Fibroblast of skin of right biceps (primary cell): ENCODE measurements at places on chromosomes 2 and 18.

DNA sequence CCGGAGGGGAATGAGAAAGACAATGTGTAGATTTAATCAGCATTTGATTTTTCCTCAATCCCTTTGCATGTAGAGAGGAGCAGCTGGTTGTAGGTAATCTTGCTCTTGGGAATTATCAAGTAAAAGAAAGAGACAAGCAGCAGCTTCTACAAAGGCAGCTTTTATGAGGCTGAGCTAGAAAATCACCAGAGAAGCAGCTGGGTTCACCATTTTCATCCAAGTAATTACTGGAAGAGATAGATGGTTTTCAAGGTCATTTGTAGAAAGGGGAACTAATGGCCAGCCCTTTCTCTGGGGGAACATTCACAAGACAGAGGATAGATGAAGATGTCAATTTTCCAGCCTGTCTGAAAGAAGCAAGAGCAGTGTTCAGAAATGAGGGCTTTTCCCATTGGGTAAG is 113.0 kb downstream of the RND3 start:
- DNase-seq: no peak

DNA sequence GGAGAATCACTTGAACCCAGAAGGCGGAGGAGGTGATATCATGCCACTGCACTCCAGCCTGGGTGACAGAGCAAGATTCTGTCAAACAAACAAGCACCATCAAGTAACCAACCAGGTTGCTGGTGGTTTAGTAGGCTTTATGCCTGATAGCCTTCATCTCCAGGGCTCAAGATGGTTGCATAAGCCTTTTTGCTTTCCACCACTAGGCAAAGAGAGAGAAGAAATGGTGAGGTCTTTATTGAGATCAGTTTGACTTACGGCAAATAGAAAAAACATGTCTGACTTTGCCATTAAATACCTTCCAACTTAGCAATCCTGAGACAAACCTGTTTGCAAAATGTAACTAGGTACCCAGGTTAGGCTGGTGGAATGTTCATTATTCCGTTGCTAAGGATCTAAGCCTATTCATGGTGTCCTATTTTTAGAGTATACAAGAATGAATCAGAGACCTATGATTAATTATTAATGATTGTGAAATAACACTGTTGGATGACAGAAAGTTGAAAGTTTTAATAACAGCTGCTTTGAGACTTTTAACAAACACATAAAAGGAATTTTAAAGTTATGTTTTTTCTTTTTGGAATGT is 53.5 kb upstream of the SLC38A11 start:
- no peak for DNase-seq

DNA sequence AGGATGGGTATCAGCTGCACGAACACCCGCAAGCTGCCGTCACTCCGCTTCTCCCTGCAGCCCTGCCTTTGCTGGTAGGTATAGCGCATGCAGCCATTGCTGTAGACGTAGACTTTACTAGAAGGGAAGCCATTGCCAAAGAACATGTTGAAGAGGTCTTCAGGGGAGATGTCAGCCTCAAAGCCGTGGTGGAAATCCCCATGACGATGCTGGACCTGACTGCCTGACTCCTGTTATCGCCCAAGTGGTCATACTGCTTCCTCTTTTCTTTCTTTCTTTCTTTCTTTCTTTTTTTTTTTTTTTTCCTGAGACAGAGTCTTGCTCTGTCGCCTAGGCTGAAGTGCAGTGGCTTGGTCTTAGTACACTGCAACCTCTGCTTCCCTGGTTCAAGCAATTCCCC is 68.7 kb upstream of the SPRED2 start:
- no peak for DNase-seq

GRCh38 chr2:61705625-61706024 is 148.2 kb downstream of the FAM161A start:
- no peak for DNase-seq

DNA sequence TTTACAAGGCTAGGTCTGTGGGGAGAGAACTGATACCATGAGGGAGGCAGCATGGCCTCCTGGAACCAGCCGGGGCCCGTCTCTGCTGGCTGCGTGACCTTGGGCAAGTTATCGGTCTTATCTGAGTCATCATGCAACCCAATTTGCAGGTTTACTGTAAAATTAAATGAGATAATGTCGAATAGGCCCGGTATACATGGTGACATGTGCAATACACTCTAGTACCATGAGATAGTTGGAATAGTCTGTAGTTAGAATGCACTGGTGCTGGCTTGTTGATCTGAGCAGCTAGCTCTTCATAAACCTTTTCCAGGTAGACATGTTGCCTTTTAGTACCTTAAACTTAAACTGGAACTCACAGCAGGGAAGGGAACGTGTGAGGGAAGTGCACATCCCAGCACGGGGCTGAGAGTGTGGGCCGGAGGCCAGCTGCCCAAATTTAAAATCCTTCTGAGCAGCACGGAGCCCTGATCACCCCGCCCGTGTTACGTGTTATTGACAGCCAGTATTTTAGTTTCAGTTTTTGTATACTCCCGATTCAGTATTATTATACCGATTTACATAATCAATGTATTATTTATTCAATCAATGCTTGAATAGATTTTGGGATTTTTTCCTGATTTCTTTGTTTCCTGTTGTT is 72.4 kb upstream of the HS6ST1 start:
- DNase-seq: no peak

- no peak for DNase-seq
These were observed 138.7 kb downstream of the MGAT5 start for GRCh38 chr2:134392442-134393074.

- DNase-seq: peak; percentile 80
These were observed 971.0 kb upstream of the CDH2 start for GRCh38 chr18:29147944-29148343.

GRCh38 chr2:75592888-75593287 is 32.1 kb upstream of the EVA1A start:
- no peak for DNase-seq

DNA sequence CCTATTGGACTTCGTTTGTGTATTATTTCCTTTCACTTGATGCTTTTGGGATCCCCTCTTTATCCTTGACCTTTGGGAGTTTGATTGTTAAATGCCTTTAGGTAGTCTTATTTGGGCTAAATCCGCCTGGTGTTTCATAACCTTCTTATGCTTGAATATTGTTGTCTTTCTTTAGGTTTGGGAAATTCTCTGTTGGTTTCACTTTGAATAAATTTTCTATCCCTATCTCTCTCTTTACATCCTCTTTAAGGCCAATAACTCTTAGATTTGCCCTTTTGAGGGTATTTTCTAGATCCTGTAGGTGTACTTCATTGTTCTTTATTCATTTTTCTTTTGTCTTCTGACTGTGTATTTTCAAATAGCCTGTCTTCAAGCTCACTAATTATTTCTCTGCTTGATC is 354.7 kb downstream of the PARD3B start:
- DNase-seq: no peak

- no peak for DNase-seq
These were observed 33.8 kb upstream of the TEX51 start for GRCh38 chr2:126864861-126865260.

DNA sequence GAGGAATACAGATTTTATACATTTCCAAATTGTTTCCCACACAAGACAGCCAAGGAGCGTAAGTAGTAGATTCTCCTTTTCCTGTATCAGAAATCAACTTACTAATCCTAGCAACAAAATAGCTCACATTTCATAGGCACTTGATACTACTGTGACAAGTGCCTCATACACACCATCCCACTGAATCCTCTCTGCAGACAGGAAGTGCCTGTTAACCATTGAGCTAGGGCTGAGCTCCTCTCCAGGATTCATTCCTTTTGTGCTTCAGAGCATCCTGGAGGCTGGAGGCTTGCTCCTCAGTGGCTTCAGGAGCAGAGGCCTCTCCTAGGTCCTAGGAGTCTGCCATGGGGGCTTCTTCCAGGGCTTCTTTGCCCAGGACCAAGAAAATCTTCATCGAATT is 20.8 kb upstream of the ZNF396 start:
- DNase-seq: no peak

DNA sequence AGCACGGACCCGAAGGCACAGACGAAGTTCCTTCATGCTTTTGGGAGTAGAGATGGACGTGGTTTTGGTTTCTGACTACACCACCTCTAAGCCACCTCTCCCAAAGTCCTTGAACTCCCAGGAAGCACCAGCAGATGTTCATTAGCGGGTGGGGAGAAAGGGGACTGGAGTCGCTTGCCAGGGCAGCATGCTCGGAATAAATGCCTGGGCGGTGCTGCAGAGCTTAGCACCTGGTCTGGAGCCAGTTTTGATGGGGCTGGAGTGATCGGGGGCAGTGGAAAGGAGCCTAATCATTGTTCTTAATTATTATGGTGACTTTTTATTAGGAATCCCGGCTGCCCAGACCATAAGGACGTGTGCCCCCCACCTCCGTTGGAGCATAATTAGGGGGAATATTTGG is 220.8 kb downstream of the TFCP2L1 start:
- no peak for DNase-seq

- DNase-seq: no peak
These were observed 63.3 kb upstream of the CDCA7 start for GRCh38 chr2:173291412-173291811.

DNA sequence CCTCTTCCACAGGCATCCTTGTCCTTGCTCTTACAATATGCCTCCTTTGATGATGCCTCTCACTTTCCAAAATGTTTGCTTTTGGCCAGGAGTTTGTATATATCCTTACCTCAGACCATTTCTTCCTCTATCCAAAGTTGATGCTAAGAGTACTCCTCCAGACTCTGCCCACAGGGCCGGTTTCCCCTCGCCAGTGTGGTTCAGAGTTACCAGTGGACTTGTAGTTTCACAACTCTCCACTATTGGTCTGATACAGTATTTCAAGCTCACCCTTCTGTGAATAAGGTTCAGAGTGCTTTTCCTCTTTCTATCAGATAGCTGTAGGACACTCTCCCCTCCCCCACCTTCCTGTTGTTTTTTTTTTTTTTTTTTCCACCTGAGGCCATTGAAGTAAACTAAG is 42.2 kb upstream of the LINC00305 start:
- DNase-seq: no peak

GRCh38 chr2:193141-193671 is 70.6 kb downstream of the SH3YL1 start:
- no peak for DNase-seq

DNA sequence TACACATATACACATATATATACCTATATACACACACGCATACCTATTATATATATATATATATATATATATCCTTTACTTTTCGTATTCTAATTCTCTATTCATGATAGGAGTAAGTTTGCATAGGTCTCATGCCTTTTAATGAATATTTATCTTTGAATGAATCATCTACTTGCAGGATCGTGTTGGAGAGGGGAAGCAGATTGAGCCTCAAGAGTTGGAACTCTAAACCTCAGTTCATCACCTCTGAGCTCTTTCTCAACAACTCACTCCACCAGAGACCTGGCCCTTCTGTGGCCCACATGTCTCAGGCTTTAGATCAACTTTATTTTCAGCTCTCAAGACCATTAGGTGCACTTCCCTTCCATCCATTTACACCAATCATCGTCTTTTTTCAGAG is 490.4 kb upstream of the ID2 start:
- no peak for DNase-seq

DNA sequence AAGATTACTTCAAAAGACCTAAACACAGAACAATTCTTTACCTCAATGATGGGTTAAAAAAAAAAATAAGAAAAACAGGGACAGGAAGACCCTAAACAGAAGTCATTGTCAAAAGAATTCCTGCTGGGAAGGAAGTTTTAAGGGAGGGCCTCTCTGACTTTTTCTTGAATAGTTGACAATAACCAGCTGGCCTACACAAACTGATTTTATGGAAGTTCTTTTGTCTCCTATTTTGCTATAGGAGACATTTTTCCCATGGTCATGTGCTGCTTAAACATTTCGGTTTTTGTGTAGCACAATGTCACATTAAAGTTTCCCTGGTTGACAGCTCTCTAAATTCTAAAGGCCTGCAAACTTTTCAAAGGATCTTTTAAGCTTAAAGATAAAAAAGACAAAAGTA is 55.3 kb downstream of the RFTN2 start:
- no peak for DNase-seq

DNA sequence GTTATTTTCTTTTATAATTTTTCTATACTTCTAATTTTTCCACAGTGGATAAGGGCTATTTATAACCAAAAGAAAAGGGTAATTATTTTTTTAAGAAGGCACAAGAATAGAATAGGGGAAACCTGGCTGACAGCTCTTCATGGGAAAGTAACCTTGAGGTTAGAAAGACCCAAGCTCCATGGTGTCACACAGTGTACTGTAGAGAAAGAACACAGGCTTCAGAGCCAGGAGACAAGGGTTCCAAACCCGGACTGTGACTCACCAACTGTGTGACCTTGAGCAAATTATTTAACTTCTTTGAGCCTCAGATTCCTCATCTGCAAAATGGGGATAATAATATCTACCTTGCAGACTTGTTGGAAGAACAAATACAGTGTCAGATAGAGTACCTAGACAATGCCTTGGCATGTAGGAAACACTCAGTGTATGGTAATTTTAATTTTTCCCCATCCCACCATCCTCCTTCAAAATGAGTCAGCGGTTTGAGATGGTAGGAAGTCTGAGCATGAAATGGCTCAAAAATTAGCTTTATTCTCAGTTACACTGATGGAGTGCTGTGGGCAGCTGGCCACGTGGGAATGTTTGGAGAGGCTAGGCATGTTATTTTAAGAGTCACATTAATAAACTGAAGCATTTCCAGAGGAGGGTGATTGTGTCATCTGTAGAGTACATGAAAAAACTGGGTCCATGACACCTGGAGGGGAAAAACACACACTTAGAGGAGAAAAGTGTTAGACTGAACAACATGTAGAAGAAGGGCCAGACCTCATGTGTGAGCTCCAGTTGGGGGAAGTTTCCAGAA is 36.7 kb downstream of the TMEM37 start:
- DNase-seq: peak; percentile 44

DNA sequence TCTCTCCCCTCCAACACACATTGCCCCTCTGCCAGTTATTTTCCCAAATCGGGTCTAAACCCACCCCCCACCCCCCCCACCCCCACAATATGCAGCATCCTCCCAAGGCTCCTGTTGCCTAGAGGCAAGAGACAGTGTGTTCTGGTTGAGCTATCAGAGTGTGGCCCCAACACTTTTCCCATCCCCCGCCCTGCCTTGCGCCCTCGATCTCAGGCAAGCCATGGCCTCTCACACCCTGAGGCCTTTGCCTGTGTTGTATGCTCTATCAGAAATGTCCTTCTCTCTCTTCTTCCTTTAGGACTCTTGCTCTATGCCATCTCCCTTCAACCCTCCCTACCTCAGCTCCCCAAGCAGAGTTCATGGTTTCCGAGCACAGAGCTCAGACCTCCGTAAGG is 9.5 kb upstream of the GRHL1 start:
- DNase-seq: no peak

DNA sequence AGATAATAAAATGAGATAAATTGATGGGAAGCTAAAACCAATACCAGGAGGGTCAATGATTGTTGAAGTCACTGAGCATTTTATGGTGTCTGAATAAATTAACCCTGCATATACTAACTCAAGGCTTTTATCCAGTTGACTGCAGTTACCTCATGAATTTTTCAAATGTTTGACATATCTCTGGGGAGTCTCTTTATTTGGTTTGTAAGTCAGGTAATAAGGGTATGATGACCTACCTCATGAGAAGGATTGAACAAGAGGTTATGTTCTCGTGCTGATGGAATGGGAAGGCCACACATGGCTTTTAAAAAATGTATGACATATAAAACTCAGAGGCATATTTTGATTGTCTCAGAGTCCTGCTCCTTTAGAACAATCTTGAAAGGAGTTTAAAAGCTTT is 237.6 kb downstream of the THSD7B start:
- no peak for DNase-seq
